Activated T-cell treated with anti-CD3 and anti-CD28 coated beads for 48 hours (primary cell): ENCODE measurements at places on chromosomes 6 and 20.

- no peak for DNase-seq
These were observed 14.7 kb upstream of the RCAN2 start for GRCh38 chr6:46505693-46506512.

DNA sequence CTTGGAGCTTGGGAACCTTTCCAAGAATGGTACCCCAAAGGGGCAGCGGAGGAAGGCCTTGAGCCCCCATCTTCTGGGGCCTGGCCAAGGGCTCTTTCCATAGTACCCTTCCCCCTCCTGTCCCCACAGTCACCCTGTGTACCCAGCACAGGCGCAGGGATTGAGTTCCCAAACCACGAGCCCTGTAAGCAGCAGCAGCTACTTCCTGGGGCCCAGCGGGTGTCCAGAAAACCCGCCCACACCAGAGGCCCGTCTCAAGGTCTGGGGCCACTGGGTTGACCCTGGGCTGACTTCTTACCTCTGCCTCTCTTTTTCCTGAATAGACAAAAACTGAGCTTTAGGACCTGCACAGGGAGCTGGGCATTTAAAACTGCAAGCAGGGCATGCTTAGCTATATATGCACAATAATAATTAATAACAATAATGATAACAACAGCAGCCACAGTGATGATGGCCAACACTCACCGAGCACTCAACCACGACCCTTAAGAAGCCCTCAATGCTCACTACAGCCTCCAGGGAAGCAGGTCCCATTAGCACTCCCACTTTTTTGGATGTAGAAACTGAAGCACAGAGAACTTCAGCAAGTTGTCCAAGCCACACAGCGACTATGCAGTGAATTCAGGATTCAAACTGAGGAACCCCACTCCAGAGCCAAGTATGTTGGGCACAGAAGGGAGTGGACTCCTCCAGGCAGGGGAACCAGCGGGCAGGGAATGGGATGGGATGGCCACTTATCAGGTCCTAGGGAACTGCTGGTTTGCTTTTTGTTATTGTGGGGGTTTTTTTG lies 14.5 kb downstream of the NOL4L start:
- DNase-seq: no peak

DNA sequence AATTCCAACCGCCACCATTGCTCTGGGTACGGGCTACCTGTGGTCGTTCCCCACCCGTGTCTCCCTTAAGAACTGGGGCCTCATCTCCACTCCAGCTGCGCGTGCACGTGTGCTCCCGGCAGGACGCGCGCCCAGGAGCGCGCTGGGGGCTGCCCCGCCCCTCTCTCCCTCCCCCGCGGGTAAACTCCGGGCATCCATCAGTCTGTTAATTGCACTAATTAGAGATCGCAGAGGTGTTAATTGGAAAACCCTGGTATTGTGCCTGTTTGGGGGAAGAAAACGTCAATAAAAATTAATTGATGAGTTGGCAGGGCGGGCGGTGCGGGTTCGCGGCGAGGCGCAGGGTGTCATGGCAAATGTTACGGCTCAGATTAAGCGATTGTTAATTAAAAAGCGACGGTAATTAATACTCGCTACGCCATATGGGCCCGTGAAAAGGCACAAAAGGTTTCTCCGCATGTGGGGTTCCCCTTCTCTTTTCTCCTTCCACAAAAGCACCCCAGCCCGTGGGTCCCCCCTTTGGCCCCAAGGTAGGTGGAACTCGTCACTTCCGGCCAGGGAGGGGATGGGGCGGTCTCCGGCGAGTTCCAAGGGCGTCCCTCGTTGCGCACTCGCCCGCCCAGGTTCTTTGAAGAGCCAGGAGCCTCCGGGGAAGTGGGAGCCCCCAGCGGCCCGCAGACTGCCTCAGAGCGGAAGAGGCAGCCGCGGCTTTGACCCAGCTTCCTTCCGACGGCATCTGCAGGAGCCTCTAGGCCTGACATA lies 14.4 kb downstream of the FOXP4 start:
- DNase-seq: peak; percentile 75

DNA sequence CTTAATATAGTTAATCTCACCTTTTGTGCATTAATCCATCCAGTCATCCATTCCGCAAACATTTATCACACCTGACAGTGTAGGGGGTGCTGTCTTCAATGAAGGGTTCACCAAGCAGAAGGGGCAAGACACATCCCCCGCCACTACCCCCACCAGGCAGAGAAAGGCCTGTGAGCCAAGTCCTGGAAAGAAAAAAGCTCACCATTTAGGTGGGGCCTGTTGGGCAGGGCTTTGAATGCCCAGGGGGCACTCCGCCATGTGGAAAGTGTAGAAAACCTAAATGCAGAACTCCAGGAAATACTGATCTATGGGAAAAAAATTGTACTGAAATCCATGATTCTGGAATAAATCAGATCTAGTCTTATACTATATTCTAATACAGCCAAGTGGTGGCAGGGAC lies 4.8 kb upstream of the STX16 start:
- no peak for DNase-seq

DNA sequence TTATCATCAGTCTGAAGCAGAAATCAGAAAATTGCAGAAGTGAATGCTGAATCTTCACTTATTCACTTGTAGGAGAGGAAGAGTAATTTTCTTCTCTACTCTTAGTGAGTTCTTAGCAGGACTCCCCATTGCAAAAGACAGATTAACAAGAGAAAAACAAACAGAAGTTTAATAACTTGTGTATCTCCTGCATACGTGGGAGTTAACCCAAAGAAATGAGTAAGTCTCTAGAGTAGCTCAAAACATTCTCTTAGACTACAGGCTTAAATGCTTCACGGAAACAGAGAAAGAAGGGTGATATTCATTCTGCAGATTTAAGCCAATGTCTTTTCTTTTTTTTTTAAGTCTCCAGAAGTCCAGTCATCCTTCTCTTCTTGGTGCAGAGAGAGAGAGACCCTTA lies 97.9 kb upstream of the TMEM181 start:
- no peak for DNase-seq

GRCh38 chr6:163302747-163303146 lies 111.8 kb upstream of the QKI start:
- DNase-seq: no peak

GRCh38 chr6:12595161-12595811 lies 121.3 kb upstream of the PHACTR1 start:
- DNase-seq: no peak

- DNase-seq: no peak
These were observed 101.1 kb upstream of the TAB2 start for GRCh38 chr6:149216459-149216858.

- no peak for DNase-seq
These were observed 1.5 kb upstream of the SLC17A4 start for GRCh38 chr6:25753079-25753478.

DNA sequence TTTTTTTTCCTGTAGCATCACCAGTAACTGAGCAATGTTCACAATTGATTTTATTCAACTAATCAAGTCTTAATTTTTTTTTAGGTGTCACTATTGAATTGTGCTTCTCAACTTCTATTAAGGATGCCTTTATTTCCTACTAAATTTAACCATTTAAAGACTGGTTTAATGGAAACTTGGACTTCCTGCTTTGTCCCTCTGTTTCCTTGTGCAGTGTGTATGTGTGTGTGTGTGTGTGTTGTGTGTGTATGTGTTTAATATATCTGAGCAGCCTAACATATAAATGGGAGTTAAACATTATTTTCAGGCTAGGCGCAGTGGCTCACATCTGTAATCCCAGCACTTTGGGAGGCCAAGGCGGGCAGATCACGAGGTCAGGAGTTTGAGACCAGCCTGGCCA lies 1.8 kb downstream of the SERPINB6 start:
- no peak for DNase-seq

GRCh38 chr6:122268394-122268793 lies 131.1 kb upstream of the HSF2 start:
- no peak for DNase-seq

- peak; percentile 19 for DNase-seq
These were observed 54.4 kb downstream of the GOPC start for GRCh38 chr6:117547688-117548621.

- no peak for DNase-seq
These were observed 75.9 kb downstream of the TAF4 start for GRCh38 chr20:61989741-61990140.

DNA sequence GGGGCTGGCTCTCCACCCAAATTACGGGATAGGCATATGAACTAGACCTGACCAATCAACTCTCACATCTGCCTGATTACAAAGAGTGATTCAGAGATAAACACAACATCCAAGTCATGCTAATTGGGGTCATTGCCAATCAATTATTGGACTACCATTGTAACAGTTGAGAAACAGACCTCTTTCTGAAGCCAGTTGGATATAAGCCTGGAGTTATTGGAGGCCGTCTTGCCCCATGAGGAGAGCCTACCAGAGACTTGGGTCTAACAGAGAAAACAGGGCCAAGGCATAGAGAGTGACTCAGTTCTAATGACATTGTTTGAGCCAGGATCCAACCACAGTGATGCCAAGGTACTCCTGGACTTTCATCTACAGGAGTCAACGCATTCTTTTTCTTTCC lies 39.4 kb upstream of the HIVEP2 start:
- DNase-seq: no peak

GRCh38 chr20:36313476-36313875 lies 7.3 kb downstream of the DLGAP4 start:
- no peak for DNase-seq

DNA sequence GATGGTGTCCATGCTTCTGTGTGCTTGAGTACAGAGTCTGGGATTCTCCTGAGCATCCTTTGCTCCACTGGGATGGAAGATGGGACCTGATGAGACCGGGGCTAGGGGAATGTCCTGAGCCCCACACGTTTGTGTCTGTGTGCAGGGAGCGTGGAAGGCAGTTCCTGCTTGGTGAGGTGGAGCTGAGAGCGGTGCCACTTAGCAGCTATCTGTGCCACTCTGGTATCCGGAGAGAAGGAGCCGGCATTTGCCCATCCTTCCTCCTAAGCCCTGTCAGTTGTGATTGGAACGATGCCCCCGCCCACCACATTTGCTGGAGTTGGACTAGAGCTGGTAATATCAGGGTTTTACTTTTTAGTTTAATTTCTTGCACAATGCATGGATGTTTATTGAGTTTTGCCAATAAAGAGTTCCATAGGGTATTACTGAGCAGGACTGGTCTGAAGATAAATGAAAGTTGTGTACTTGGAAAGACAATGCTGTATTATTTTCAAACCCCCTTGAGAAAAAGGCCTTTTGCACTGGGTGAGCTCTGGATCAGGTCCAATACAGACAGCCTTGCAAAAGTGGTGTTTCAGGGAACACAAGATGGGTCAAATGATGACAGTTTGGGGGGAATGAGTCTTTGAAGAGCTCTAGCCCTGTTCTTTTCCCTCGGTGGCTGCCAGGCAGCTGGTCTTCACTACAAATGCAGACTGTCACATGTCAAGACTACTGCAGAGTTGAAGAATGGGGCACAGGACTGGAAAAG lies 130.8 kb downstream of the SYCP2 start:
- no peak for DNase-seq

- no peak for DNase-seq
These were observed 78.9 kb downstream of the ANKRD60 start for GRCh38 chr20:58149437-58150091.

- DNase-seq: no peak
These were observed 106.3 kb downstream of the RNF144B start for GRCh38 chr6:18493382-18493891.

GRCh38 chr20:45771182-45771759 lies 20.4 kb downstream of the WFDC3 start:
- DNase-seq: peak; percentile 71

- no peak for DNase-seq
These were observed 1.2 kb upstream of the COL19A1 start for GRCh38 chr6:69865126-69865525.

DNA sequence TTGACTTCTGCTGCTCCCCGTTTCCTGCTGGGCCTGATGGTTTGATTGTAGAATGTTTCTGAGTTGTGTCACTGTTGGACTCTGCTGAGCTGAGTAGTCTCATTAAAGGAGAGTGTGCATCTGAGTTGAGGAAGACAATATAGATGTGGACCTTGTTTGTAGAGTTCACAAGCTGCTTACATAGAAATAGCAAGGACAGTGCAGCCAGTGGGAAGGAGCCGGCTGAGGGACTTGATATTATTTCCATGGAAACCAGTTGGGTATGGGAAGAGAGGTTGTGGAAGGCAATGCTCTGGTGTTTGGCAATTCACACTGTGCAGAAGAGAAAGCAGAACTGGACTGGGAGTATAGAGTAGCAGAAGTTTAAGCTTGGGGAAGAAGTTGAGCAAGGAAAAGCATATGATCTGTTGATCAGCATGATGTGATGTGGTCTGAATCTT lies 14.8 kb downstream of the IGF2R start:
- no peak for DNase-seq

GRCh38 chr6:130699742-130700141 lies 127.5 kb upstream of the SMLR1 start:
- no peak for DNase-seq

- no peak for DNase-seq
These were observed 21.6 kb downstream of the DSE start for GRCh38 chr6:116392132-116393013.

DNA sequence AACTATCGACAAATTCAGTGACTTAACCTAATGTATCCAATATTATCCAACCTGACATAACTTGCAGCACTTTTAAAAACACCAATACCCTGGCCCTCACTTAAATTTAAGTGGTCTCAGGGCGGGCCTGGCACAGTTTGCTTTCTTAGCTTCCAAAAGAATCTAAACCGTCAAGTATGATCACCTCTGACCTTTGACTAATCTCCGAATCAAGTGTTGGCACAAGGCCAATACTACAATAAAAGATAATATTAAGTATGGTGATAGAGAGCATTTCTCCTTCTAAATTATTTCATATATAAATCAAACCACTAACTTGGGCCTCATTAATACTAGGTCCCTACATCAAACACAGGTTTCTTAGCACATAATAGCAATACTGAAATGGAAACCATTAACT lies 153.0 kb downstream of the PTPRK start:
- no peak for DNase-seq

GRCh38 chr20:25586877-25587276 lies 1.5 kb upstream of the NINL start:
- no peak for DNase-seq

GRCh38 chr6:165441181-165441580 lies 131.8 kb upstream of the C6orf118 start:
- no peak for DNase-seq

- no peak for DNase-seq
These were observed 187.6 kb downstream of the EPM2A start for GRCh38 chr6:145547594-145548335.

GRCh38 chr6:154206996-154207395 lies 149.6 kb downstream of the IPCEF1 start:
- DNase-seq: no peak

GRCh38 chr6:36848658-36849441 lies 9.6 kb upstream of the CPNE5 start:
- DNase-seq: no peak

GRCh38 chr6:166935353-166935752 lies 21.0 kb downstream of the RNASET2 start:
- DNase-seq: no peak

GRCh38 chr6:79764747-79765146 lies 133.6 kb downstream of the SH3BGRL2 start:
- no peak for DNase-seq
